ENCODE measurements at places on chromosomes 6 and 20.

DNA sequence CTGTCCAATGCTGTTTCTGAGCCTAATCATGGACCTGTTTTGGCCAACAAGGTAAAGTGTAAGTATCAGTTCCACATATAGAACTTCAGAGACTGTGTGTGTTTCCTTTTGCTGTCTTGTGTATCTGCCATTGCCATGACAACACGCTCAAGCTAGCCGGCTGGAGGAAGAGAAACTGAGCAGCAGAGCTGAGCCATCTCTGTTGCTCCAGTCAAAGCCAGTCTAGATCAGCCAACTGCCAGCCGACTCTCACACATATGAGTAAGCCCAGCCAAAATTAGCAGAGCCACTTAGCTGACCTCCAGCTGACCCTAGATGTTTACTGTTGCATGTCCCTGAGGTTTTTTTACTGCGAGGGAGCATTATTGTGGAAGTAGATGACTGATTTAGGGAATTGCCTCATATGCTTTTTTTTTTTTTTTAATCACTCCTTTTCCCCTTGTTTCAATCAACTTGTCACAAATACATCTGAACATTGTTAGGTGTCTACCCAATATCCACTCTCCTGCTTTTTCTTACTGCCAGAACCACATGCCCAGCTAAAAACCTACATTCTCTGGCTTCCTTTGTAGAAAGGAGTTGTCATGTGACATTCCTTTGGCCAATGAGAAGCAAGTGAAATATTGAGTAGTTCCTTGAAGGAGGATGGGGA lies 304.3 kb upstream of the SUPT3H start:
- DNase-seq, result no peak

- no peak for DNase-seq
Observed at GRCh38 chr20:62232770-62233645, 5.3 kb upstream of the OSBPL2 start.

GRCh38 chr6:164322533-164322932 lies 908.0 kb downstream of the QKI start:
- DNase-seq, result no peak

DNA sequence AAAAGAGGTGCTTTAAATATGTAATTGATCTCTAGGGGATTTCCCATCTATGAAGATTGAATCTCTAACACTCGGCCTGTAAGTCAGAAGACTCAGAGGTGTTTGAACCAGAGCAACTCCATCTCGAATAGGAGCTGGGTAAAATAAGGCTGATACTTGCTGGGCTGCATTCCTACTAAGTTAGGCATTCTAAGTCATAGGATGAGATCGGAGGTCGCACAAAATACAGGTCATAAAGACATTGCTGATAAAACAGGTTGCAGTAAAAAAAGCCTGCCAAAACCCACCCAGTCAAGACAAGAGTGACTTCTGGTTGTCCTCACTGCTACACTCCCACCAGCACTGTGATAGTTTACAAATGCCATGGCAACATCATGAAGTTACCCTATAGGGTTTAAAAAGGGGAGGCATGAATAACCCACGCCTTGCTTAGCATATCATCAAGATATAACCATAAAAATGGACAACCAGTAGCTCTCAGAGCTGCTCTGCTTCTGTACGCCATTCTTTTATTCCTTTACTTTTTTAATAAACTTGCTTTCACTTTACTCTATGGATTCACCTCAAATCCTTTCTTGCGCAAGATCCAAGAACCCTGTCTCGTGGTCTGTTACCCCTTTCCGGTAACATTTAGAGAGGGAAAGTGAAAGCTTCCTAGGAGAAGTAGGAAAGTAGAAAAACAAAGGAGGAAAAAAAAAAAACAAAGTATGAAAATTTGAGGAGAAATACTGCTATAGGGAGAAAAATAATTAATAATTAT lies 129.7 kb upstream of the PHACTR1 start:
- DNase-seq, result peak; percentile 23

Data from Caco-2 (cell line).